ENCODE measurements at places on chromosomes 12 and 14.

DNA sequence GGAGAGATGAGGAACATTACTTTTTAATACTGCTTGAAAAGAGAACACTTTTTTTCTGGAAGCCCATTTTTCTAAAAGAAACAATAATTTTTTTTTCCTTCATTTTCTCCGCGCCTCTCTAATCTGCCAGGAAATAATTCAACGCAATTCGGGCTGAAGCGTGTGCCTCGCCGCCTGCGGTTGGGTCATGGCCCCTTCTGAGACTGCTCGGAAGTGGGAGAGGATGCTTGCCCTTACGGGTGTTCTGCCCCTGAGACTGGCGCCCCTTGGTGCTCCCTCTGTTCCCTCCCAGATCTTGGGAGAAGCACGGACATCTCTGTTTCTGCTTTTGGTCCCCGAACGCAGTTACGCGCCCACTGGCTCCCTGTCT, 332 bp upstream of the TBC1D30 start:
- DNase-seq, result no peak

- peak; percentile 60 for DNase-seq
Measured at GRCh38 chr12:66144791-66145754, 14.5 kb upstream of the LLPH start.

GRCh38 chr12:89539426-89540223, 13.8 kb upstream of the POC1B start:
- no peak for DNase-seq

- no peak for DNase-seq
Measured at GRCh38 chr14:99077844-99078236, 194.2 kb downstream of the BCL11B start.

- DNase-seq, result no peak
Measured at GRCh38 chr12:39205969-39206368, 237.0 kb downstream of the KIF21A start.

DNA sequence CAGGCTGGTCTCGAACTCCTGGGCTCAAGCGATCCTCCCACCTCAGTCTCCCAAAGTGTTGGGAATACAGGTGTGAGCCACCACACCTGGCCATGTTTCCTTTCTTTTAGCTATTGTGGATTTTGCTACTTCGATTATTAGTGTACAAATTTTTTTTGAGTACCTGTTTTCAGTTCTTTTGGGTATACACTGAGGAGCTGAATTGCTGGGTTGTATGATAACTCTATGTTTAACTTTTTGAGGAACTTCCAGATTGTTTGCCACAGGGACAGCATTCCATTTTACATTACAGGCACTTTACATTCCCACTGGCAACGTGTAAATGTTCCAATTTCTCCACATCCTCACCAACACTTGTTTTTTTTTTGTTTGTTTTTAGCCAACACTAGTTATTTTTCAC, 198.1 kb upstream of the TBX3 start:
- DNase-seq, result no peak

DNA sequence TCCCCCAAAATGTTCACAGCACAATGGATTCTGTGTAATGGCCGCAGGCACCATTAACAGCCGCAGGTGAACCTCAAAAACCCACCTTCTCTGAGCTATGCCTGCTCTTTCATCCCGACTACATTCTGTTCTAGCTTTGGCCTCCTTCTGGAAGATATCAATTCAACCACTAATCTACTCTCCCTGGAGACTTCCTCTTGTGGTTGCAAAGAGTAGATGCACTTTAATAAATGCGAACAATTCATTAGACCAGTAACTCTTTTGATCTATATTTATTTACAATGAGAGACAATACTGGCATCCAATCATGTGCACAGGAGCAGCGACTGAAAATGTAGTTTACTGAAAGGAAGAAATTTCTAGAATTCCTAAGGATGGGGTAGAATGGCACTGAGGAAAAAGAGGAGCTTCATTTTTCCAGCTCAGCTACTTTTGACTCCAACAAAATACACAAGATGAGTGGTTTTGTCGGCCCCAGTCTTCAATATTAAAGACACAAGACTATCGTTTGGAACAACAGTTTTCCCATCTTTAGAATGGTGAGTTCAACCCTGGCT, 5.3 kb downstream of the GRIN2B start:
- no peak for DNase-seq

GRCh38 chr12:100154474-100155247, 12.0 kb upstream of the BLTP3B start:
- peak; percentile 75 for DNase-seq

DNA sequence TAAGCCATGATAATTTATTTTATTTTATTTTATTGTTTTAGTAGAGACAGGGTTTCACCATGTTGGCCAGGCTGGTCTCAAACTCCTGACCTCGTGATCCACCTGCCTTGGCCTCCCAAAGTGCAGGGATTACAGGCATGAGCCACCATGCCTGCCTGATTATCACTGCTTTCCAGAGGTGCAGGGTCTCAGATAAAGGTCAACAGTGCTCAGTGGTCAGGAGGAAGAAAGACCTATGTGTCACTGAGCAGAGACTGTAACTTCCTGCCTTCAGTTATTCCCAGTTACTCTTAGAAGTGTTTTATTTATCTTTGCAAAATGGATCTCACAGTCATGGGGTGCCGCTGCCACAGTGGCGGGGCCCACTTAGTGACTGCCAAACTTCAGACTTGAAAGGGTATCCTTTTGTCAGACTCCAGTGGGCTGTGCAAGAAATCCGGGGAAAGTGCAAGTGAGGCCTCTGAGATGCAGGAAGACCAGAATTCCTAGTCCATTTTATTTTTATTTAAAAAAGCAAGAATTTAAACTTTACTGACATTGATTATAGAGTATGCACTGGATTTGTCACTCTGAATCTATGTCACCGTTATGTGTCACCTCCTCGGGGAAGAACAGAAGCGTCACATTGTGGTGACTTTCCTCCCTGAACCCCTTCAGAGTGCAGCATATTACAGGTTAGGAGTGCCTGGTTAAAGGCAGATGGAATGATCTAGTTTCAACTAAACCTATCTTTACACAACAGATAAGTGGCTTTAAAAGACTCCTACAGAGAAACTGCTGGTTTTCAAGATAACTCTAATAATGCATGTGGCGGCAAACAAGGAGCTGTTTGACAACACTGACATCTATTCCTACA, 59.1 kb upstream of the BICD1 start:
- no peak for DNase-seq

DNA sequence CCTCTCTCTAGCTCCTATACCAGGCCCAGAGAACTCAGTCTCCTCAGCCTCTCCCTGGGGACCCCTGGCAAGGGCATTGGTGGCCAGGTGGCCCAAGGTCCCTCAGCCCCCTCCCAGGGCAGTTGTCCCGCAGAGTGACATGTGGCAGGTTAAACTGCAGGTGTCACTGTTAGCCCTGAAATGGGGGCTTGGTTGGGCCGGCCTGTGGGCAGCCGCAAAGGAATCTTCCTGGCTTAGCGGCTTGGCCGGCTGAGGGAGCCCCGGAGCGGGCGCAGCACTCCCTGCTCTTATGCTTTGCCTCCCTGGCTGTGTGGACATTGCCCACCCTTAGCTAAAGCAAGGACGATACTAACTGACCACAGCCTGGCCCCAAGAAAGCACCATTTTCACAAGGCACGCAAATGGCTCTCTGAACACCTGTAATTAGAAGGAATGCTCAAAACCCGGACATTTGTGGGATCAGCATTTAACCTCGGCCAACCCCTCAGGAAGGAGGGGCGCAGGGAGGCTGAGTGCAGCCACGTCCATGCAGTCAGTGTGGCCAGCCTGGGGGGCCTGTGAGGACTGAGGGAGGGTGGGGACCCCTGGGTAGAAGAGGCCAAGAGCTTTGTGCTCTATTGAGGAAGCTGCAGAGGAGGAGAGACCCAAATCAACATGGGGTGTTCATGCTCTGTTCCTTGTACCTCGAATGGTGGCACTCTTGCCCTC, 82.2 kb downstream of the PAPOLA start:
- DNase-seq, result peak; percentile 84

GRCh38 chr14:85279407-85279806, 250.5 kb upstream of the FLRT2 start:
- DNase-seq, result no peak

- DNase-seq, result no peak
Measured at GRCh38 chr14:55386037-55386808, 25.4 kb downstream of the ATG14 start.

DNA sequence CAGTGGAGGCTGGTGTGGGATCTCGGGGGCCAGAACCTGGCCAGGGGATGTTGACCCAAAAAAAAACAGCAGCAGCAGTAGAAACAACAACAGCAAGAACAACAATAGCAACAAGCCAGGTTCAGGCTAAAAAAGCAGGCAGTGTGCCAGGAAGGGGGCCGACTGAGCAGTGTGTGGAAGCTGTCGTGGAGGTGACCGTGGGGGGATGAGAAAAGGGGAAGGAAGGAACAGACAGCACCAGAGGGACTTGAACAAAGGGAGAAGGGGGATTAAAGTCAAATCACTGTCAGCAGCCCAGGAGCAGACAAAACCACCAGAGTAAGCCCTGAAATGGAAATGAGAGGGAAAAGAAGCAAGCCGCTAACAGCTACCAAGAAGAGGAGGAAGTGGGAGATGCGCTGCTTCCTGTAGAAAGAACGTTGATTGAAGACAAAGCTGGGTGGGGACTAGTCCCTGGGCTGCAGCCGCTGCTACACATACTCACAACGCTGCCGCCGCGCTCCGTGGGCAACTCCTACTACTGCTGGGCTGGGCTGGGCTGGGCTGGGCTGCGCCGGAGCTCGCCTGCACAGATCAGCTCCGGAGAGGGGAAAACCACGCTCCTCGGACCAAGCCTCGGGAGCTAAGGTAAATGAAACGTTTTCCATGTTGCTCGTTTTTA, at the start of gene GNG2:
GNG2 (plus strand) TSS at position 449 of the 661 bp plus-strand sequence. CDS start 90,067 bp downstream, outside the sequence.
- DNase-seq, result peak; percentile 54

GRCh38 chr12:15858353-15858752, 23.8 kb upstream of the STRAP start:
- DNase-seq, result peak; percentile 28

- no peak for DNase-seq
Measured at GRCh38 chr12:38102197-38102596, 214.4 kb upstream of the ALG10B start.

- DNase-seq, result no peak
Measured at GRCh38 chr14:81759541-81759940, 225.9 kb upstream of the SEL1L start.

DNA sequence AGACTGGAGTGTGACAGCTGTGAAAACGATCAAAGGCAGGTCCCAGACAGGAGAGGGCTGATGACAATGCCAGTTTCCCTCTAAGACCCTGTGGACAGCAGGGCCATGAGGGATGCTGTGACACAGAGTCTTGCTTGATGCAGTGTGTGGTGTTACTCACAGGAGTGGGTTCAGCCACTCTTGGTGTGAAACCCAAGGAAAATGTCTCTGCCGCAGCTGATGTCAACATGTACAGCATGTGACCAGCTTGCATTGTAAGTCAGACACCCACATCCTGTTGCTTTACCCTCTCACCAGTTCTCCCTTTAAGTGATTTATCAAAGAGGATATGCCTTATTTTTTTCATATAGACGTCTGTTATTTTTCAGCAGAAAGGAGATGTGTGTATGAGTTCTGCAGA, 268.6 kb downstream of the BTG1 start:
- no peak for DNase-seq

DNA sequence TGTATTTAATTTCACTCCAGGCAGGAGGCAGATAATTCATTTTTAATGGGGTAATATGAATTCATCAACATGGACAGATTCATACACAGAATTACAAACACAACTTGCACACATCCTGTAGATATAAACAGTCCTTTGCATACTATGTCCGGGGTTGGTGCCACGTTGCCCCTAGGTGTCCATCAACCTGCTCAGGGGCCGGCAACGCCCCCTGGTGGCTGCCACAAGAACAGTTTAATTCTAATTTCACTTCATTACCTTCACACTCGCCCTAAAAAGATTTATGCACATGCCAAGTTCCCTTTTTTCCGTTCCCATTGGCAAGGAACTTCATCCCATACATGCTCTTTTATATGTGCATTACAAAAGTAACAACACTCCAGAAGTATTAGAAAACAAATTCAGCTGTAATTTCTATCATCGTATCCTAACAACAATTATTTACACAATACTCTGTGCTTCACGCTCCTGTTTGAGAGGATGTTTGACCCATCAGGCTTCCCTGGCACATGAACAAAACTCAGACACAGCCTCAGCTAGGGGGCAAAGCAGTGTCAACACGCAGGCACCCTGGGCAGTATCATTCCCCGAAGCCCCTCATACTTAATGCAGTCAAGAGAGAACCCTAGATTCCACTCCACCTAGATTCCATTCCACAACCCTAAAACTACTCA, 15.5 kb downstream of the MANSC1 start:
- peak; percentile 83 for DNase-seq

DNA sequence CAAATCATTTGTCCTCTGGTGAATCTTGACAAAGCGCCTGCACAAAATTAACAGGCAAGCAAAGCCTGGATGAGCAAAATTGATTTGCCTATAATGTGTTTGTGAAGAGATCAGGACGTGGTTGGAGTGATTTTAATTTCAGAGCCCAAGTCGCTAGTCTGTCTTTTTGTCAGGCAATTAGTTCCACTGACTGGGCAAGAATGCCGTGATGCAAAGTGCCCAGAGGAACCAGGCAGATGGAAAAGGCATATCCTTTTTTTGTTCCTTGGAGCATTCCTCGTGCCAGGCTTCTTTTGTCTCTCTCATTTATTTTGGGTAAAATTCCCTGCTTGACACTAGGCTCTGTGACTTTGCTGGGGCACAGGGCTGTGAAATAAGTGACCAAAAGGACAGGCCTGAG, 65.9 kb upstream of the CCDC198 start:
- no peak for DNase-seq

DNA sequence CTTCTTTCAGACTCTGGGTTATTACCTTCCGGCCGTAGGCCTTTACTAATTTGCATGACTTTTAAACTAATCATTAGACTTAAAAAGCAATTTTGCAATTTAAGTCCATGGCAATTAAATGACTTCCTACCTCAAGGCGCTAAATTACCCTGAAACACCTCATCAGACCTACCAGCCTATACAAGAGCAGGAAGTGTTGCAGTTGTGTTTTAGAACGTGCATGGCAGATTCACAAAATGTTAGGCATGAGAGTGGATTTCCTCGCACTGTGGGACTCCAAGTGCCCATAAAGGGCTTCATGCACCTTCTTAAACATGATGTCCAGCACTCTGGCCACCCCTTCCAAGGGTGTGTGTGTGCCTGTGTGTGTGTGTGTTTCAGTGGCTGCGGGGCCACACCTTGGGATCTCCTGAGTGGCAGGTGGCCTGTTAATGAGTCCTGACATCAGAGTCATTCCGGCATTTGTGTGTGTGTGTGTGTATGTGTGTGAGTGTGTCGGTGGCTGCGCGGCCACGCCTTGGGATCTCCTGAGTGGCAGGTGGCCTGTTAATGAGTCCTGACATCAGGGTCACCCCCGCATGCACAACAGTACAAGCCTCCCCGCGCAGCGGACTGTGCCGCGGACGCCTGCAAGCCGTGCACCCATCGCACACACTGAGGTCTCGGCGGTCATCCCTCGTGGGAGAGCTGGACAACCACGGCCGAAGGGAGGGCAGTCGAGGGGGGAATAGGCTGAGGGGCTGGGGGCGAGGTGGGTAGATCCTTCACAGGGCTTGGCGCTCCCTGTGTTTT, 900 bp downstream of the C2CD5 start:
- peak; percentile 82 for DNase-seq

GRCh38 chr12:10111451-10111850, 12.7 kb upstream of the CLEC1A start:
- no peak for DNase-seq

GRCh38 chr12:54497883-54498282, 331 bp downstream of the NCKAP1L start:
- no peak for DNase-seq

GRCh38 chr12:58917699-58918468, 2.4 kb downstream of the LRIG3 start:
- DNase-seq, result no peak

All from Caco-2 (cell line).